Stimulated activated CD8-positive, alpha-beta memory T cell treated with anti-CD3 and anti-CD28 coated beads, Interleukin-15, amount 100 ng/mL, for 24 hours (primary cell): ENCODE measurements at places on chromosomes 13 and 19.

DNA sequence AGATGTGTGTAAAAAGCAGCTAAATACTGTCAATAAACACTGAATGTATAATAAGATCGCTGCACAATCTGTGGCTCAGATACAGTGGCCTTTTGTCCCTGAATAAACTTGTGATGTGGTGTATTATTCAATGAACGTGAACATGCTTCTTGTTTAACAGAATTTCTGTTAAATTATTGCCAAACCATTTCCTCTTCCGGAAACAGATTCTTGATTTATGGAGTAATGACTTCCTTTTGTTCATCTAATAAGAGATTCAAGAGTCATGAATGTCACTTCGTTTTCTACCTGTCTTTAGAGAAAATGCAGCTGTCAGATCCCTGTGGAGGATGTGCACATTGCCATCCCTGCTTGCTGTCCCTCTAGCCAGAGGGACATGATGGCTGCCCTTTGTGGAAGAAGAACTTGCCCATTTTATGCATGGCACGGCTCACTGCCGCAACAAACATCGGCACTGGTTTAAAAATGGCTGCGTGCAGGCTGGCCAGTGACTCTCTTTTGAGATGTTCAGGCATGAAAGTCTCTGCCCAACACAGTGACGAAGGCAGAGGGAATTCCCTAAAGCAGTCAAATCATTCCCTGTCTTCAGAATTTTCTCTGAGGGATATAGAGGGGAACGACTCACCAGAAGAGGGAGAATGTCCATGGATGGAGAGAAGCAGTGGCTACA lies 3.1 kb upstream of the TNFSF13B start:
- no peak for DNase-seq

DNA sequence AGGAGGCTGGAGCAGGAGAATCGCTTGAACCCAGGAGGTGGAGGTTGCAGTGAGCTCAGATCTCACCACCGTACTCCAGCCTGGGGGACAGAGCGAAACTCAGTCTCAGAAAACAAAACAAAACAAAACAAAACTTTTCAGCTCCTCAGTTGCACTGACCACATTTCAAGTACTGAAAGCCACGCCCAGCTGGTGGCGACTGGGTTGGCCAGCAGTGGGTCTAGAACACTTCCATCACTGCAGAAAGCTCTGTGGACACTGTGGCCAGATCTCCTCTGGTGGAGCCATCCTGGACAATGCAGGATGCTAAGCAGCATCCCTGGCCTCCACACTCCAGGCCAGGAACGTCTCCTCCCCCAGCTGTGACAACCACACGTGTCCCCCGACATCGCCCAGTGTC lies 21.1 kb downstream of the TLE2 start:
- DNase-seq = no peak

GRCh38 chr19:33498391-33499000 lies 23.1 kb downstream of the PEPD start:
- DNase-seq = no peak

- no peak for DNase-seq
Observed at GRCh38 chr19:33612928-33613619, 8.7 kb upstream of the CHST8 start.

DNA sequence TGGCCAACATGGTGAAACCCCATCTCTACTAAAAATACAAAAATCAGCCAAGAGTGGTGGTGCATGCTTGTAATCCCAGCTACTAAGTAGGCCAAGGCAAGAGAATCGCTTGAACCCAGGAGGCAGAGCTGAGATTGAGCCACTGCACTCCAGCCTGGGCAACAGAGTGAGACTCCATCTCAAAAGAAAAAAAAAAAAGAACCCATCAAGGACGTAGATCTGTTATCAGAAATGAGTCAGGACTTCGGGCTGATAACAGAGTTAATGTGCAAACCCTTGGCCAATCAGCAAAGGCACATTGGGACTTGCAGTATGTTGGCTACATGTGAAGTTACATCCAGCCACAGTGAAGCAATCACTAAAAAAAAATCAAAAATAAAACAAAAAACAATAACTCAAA lies 4.8 kb upstream of the LGALS7B start:
- DNase-seq = no peak

DNA sequence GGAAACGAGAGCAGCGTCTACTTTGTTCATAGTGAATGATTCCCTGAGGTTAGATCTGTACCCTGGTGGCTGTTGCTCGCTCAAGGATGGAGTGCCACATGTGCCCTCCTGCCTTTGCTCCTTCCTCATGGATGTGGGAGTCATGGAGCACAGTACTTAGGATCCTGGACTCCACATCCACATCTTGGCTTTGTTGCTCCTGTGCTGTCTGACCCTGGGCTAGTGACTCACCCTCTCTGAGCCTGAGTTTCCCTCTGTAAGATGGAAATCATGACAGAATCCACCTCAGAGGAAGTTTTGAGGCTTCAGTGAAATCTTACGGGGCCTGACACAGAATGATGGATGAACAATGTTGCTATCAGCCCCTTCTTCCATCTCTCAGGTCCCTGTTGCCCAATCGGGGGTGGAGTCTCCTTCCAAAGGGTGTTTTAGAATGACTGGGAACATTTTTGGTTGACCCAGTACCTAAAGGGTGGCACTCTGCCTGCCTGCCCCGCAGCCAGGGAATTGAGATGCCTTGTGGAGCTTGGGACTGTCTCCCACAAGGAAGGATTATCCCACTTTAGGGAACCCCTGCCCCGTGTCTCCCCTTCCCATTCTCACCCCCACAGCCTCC lies 9.8 kb upstream of the TIMM50 start:
- no peak for DNase-seq

DNA sequence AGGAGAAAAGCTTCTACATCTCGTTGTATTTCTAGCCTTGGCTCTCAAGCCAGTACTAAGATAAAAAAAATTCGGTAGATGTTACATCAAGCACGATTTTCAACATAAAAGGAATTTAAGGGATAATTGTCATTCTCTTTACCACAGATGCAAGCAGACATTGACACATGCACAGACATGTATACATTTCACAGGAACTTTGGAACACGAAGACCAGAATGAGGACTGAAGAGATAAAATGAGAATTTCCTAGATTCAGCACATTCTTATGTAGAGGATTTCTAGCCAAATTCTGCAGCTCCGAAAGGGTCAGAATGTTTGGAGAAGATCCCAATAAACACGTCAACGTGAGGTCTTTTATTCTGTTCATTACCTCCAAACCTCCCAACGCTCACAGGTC lies 284.5 kb upstream of the ARGLU1 start:
- no peak for DNase-seq

DNA sequence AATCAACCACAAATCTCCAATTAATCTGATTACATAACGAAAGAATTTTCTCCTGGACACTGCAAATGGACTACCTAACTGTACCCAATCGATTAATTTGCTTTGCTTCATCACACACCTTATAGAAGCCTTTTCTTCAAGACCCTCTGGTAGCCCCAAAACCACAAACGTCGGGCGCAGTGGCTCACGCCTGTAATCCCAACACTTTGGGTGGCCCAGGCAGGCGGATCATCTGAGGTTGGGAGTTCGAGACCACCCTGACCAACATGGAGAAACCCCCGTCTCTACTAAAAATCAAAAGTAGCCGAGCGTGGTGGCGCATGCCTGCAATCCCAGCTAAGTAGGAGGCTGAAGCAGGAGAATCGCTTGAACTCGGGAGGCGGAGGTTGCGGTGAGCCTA lies 42.9 kb upstream of the ZNF429 start:
- no peak for DNase-seq
